ENCODE measurements at places on chromosomes 12 and 14.

DNA sequence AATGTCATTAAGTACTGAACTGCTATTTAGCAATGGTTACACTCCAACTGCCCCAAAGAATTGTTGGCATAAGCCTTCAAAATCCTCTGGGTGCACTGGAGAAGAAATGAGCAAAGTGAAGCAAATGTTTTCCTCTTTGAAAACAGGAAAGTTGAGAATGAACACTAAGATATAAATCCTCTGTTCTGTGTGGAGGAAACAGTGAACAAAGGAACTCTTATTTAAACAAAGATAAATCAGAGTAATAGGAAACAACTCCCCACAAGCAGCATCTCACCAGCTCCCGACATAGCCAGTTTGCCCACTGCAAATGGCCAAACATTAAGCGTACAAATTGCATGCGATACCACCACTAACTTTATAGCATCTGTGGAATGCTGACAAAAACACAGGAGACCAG lies 54.0 kb downstream of the BCAT1 start:
- DNase-seq, result no peak

GRCh38 chr12:49200919-49201594 lies 12.2 kb upstream of the TUBA1A start:
- peak; percentile 51 for DNase-seq

GRCh38 chr12:101828463-101829196 lies 2.1 kb downstream of the GNPTAB start:
- DNase-seq, result no peak

DNA sequence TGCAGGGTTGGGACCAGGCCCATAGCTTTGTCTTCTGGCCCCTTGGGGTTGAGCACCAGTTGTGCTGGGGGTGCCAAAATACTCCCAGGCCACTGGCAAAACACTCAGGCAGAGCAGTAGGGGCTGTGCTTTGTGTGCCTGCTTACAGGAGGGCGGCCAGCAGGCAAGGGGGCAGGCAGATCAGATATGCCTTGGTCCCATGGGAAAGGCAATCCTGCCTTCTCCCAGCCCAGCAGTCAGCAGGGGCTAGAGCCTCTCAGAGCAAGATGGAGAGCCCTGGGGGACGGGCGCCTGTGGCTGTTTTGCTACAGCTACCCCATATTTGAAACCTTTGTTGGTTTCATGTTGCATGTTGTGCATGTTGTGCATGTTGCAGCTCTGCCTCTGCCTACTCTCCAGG lies 36.2 kb upstream of the TMX1 start:
- no peak for DNase-seq

DNA sequence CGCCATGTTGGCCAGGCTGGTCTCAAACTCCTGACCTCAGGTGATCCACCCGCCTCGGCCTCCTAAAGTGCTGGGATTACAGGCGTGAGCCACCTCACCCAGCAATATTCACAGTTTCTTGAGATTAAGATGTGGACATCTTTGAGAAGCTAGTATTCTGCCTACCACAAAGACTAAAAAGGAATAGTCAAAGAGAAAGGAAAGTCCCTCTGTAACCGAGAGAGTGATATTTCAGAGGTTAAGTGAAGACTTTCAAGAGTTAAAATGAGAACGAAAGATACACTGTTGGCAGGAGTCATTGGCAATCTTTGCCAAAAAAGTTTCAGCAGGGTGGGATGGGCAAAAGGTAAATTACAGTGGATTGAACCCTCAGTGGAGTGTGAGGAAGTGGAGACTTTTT lies 15.6 kb downstream of the DGKA start:
- no peak for DNase-seq

- DNase-seq, result no peak
These were observed 139.7 kb upstream of the DYRK2 start for GRCh38 chr12:67508830-67509229.

Measured in HCT116 (cell line).